ENCODE measurements at places on chromosomes 7 and 10.

- DNase-seq: no peak
Measured at GRCh38 chr10:110672580-110672919, 28.4 kb downstream of the RBM20 start.

DNA sequence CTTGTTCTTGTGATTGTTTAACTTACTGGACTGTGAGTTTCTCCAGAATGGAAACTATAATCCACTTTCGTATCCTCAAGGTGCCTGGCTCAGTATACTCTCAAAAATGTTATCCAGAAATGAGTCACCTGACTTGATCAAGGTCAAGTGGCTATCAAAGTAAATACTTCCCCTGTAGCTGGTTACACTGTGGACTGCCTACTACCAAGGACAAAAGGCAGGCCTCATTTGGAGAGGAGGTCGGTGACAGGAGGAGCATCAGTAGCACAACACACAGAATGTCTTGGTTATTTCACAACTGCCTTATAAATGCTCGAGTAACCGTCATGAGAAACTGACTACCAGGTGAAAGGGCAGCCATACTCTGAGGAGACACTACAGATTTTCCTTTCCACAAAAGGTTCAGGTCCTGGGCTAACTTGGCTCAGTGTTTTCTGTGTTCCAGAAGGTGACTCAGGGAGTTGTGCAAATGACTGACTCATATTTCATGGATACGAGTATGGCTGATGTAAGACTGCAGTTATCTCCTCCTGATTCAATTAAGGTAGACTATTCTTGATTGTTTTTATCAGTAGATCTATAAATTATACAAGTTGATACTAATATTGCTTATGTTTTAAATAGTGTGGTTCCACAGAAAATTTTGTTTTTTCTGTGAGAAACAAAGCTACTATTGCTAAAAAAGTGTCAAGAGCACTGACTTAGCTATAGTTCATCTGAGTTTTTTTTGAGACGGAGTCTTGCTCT, 4.2 kb upstream of the CCNY start:
- DNase-seq: no peak

DNA sequence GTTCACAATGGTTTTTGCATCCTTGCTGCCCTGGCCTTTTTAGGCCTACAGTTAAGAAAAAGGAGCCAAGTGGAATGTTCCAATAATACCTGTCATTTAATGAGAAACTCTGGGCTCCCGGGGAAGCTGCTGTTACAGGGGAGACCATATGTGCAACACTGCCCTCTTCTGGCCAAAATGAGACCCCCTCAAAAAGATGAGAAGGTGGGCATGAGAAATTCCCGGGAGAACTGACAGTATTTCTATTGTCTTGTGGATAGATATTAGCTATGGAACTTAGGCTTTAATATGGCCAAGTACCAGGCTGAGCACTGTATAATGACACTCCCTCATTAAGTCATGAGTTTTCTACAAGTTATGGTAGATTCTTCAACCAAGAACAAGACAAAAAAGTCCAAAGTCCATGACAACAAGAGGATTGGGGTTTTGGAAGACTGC, 99.4 kb downstream of the CCDC3 start:
- DNase-seq: peak; percentile 53

DNA sequence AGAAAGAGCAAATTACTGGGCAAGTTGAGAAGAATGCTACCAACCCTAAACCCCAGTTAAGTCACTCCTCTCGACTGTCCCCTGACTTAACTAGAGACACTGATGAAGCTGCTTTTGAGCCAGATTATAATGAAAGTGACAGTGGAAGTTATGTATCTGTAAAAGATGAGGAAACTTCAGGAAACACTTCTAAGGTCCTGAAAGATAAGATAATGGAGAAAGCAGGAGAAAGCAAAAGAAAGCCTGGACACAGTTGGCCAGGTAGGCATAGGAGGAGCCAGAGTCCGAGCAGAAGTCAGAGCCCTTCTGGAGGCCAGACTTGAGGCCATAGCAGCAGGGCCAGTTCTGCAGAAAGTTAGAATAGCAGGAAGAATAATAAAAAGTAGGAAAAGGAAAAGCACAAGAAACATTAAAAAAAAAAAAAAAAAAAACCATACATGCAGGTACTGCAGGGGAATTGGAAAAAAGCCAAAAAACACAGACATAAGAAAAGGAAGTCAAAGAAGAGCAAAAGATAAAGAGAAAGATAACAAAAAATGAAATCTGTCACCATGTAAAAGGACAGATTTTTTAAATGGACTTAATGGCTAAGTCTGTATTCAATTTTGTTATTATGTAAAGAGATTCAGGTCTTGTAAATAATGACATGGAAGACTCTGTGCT, 101.0 kb upstream of the KCNMA1 start:
- DNase-seq: no peak

DNA sequence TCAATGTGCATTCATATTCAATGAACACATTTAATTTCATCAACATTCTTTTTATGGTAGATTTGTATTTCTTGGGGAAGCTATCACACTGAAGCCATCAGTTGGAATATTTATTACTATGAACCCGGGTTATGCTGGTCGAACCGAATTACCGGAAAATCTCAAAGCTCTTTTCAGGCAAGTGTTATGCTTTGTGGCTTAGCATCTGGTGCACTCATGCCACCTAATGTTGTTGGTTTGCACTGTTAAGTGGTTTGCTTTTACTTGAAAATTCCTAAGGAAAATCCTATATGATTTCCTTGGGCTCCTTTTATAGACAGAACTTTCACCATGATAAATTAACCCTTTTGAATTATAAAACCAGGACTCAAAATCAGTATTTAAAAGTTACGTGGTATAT, 147.9 kb downstream of the DNAH11 start:
- peak; percentile 42 for DNase-seq

GRCh38 chr7:51040787-51041186, 258.1 kb upstream of the GRB10 start:
- DNase-seq: no peak

- DNase-seq: no peak
Measured at GRCh38 chr10:14039968-14040668, 290.6 kb downstream of the FRMD4A start.

DNA sequence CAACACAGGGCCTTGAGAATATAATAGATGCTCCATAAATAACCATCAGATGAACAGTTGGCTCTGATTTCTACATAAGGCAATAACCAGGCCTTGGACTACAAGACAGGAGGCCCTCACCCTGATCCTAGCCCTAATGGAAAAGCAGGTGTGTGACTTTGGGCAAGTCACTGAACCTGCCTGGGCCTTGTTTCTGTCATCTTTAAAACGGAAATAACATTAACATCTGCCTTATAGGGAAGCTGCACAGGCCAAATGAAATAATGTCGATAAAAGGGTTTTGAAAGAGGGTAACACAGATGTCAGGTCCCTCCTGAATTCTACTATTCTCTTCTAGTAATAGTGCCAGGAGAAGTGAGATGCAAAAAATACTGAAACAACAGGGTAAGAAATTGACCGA, 20.7 kb downstream of the PIK3AP1 start:
- no peak for DNase-seq

- no peak for DNase-seq
Measured at GRCh38 chr10:123621492-123621891, 44.7 kb upstream of the GPR26 start.

DNA sequence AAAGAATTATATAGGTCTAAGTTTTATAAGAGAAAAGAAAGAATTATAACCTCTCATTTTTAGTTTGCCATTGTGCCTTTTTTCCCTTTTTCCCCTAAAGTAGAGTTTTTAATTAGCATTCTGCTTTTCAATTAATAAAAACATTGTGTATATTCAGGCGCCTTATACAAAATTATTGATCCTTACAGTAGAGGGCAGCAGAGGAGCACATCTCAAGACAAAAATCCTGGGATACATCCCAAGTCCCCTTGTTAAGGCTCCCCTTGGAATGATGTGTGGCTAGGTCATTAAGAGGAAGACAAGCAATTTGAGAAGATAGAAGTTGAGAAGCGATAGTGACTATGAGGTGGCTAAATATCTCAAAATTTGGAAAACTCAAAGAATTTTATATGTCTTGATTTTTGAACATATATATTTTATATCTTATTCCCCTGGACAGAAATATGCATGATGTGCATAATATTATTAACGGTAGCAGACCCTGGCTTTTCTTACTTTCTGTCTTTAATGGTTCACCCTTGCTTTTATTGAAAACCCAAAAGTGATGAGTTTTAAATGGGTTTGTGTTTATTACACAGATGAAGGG, 19.1 kb upstream of the TPK1 start:
- peak; percentile 39 for DNase-seq

DNA sequence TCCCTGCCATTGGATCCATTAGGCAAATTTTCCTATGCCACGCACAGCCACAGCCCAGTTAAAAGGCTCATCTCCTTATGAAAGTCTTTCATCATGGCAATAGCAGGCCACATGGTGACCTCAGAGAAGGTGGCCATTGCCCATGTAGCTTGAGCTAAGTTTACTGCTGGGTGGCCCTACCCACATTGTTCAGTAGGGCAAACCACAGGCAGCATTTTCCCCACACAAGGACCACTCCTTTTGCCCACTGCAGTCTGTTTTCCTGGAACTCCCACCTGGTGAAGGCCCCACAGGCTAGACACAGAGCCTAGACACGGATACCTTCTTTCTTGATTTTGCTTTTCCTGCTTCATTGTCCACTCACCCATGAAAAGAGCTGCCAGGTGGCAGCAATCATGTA, 101.5 kb upstream of the NPVF start:
- DNase-seq: no peak

GRCh38 chr7:37031571-37032257, 307.4 kb upstream of the AOAH start:
- DNase-seq: peak; percentile 81

DNA sequence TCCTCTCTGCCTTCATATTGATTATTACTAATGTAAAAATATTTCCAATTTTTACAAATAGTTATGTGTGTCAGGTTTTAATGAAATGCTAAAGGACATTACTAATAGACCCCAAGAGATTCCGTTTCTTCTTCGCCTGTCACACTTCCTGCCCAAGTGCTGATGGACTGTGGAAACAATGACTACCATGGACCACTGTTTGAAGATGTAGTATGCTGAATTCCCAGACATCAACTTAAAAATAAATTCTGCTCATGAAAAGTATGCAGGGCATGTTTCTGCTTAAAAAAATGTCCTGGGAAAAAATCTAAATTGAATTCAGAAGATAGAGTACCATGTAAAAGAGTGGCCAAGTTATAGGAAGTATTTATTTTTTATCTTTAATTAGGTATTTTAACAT, 52.1 kb downstream of the ST7 start:
- DNase-seq: no peak

GRCh38 chr10:11875494-11876281, 52.5 kb downstream of the PROSER2 start:
- no peak for DNase-seq

DNA sequence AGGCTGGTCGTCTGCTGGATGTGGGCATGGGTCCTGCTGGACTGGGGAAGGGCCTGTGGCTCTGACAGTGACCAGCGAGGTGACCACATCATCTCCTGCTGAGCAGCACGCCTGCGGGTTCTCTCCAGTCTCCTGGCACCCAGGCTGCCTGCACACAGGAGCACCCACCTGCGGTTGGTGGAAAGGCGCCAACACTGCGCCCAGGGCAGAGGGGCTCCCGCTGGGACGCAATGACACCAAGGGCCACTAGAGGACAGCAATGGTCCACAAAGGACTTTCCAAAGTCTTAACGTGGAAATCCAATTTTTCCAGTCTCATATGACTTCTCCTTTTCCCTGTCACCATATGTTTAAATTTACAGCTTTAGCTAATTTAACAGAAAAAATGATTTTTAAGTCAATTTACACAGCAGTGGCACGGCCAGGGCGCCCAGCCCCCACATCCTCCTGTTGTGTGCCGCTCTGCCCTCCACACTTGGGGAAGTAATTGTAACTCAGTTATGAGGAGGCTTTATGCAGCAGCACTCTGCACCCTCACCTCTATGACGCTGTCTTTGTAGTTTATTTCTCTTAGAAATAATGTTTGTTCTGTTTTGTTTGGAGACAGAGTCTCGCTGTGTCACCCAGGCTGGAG, 38.1 kb downstream of the CFAP46 start:
- peak; percentile 10 for DNase-seq

- DNase-seq: no peak
Measured at GRCh38 chr10:672203-672602, 17.3 kb downstream of the DIP2C start.

- DNase-seq: no peak
Measured at GRCh38 chr7:98133621-98134303, 27.1 kb downstream of the LMTK2 start.

GRCh38 chr10:80535671-80536360, 1.9 kb upstream of the SH2D4B start:
- DNase-seq: no peak

DNA sequence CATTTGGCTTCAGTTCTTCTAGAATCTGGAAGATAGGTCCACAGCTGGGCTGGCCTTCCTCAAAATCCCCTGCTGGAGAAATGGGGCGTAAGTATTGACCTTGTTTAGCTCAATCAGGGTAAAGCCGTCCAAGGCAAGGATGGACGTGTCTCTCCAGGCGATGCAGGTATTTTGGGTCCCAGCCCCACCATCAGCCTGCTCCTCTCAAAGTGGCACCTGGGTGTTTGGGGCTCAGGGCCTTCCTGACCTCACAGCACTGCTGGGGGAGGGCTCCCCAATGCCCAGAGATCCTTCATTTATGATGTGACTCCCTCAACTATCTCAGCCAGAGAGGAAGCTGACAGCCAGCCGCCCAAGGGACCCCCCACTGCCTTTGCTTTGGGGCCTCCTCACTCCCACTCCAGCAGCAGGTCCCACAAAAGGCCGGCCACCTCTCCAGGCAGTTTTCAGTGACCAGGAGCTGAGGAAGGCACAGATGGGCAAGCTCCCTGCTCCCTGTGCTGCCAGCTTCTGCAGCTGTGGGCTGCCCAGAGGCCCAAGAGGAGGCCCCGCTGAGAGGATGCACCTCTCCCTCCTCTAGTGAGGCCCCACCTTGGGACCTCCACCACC, 140.0 kb upstream of the TCERG1L start:
- no peak for DNase-seq

DNA sequence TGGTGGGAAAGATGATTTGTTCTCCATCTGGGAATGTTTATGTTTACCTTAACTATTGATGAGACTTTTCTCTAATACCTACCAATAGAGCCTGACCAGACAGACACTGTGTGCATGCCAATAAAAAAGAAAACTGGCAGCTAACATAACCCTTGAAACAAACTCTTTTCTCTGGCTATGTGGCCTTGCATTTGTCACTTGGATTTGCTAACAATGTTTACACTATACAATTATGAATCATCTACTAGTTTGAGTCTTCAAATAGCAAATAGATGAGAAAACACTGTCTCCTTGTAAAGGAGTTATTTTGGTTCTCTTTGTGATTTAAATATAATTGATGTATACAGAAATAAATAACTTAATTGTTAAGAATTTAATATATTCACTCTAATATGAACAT, 273.1 kb downstream of the SEMA3D start:
- no peak for DNase-seq
